ENCODE measurements at places on chromosomes 1 and 21.

DNA sequence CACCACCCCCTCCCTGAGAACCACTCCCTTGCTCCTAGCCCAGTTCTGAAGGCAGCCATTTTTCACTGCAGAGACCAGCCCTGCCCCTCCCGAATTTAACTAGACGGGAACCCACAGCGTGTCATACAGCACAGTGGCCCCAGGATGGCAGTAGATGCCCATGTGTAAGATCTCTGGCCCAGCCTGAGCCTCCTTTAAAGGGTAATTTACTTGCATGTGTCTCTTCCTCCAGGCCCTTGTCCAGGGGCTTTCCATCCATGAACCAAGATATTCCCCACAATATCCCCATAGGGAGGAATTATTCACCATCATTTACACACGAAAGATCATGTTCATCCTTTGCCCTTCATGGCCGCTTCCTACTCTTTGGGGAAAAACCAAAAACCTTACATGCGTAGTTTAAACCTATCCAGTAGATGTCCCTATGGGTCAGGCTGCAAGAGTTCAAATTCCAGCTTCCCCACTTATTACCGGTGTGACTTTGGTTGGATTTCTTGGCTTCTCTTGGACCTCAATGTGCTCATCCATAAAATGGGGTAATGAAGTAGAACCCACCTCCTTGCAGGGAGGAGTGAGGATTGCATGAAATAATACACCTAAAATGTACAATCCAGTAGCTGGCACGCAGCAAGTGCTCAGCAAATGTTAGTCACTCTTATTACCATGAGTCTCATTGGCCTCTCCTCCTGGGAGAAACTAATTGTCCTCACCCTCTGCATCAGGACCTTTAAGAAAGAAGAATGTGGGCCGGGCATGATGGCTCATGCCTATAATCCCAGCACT lies 4.0 kb upstream of the LACTBL1 start:
- peak; percentile 13 for DNase-seq

GRCh38 chr1:116880917-116881316 lies 28.8 kb upstream of the PTGFRN start:
- DNase-seq, result no peak

- DNase-seq, result no peak
These were observed 280.4 kb upstream of the DAB1 start for GRCh38 chr1:57704231-57704630.

DNA sequence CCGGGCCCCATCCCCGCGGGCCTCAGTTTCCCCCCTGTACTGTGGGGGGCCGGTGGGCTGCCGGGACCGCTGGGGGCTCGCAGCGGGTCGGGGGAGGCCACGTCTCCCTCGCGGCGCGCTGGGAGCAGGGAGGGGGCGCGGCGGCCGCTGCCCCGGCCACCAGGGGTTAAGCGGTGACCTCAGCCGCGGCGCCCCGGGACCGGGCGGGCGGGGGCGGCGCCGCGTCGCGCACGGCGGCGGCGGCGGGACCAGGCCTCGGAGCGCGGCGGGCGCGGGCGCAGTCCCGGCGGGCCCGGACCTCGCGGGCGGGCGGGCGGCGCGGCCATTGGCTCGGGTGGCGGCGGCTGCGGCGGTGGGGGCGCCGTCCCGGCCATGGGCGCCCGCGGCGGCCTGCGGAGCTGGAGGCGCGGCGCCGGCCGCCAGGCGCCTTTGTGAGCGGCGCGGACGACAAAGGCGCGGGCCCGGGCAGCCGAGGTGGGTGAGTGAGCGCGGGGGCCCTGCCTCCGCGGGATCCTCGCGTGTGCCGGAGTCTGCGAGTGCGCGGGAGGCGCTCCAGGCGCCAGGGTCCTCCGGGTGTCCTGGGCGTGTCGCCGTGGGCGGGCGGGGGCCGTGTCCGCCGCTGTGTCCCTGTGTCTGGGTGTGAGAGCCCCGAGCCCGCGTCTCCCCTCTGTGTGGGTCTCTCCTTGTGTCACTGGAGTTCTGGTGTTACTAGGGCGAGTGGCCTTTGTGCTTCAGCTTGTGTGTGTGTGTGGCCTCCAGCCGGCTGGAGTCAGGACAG lies at the start of gene ARHGEF10L:
Gene ARHGEF10L (plus strand): TSS at position 222 of the 778 bp plus-strand sequence. CDS start 40,898 bp downstream, outside the sequence.
- no peak for DNase-seq

DNA sequence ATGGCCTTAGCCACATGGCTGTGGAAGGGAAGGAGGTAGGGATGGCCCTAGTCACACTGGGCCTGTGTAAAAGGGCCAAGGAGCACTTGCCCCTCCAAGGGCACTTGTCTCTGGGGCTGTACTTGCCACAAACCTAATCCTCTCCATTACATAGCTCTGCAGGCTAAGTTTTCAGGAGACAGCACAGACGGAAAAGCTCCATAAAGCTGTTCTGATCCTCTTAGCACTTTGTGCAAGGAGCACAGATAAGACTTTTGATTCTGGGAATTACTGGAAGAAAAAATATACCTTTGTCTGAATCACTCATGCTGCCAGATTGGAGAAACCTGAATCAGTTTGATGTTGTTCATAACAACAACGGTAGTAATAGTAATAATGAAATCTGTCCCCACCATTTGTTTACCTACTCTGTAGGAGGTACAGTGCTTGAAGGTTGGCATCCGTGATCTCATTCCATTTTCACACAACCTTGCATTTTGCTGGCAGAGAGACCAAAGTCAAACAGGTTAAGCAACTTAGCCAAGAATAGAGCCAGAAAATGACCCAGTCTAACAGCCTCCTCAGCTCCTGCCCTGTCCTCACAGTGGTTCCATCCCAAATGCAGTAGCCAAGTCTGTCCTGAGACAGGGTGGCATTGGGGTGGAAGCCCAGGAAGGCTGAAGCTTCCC lies 207.1 kb downstream of the ROR1 start:
- DNase-seq, result no peak

DNA sequence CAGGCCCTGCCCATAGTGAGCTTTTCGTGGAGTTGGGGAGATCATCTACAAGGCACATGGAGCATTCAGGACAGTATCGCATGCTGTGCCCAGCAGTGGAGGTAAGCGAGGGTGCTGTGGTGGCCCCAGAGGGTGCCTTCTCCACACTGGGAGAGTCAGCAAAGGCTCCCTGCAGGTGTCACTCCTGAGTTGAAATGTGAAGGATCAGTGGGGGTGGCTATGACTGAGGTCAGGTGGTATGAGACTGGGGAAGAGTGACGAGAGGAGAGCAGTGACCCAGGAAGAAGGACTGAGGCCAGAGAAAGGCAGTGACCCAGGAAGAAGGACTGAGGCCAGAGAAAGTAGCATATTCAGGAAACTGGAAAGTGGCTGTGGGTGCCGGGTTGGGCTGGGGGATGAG lies 53.0 kb downstream of the SPAG17 start:
- no peak for DNase-seq

GRCh38 chr1:59316497-59317128 lies 19.7 kb downstream of the FGGY start:
- no peak for DNase-seq

DNA sequence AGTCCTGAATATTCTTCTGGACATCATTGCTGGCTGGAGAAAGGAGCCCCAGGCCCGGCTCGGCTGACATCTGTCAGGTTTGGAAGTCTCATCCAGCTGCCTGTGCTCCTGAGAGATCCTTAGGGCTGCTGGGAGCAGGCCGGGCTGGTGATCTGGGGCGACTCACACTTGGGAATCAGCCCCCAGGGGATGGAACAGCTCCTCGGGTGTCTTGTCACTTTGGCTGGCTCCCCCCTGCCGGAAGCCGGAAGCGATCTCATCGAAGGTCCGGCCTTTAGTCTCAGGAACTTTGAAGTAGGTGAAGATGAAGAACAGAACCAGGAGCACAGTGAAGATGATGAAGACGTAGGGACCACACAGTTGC lies 31.8 kb downstream of the SLC2A1 start:
- DNase-seq, result no peak

GRCh38 chr1:29590583-29591565 lies 354.6 kb downstream of the PTPRU start:
- no peak for DNase-seq

DNA sequence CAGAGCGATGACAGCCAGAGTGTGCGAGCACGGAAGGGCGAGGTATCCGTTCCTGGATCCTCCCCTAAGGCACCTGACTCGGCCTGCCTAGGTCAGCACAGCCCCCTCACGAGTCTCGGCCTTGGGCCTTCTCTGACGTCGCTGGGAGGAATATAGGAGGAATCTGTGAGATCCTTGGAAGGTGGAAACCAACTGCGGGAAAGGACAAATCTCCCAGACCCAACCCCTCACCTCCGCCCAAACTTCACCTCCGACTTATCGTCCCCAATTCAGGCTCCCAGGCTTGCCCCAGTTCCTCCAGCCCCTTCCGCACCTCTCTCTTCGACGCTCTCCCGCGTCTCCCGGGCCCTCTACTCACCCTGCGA lies 494 bp downstream of the APH1A start:
- no peak for DNase-seq

- DNase-seq, result no peak
These were observed 3.7 kb downstream of the PLPPR4 start for GRCh38 chr1:99268021-99268420.
